ENCODE measurements at places on chromosomes 7 and 10.
A peak's percentile ranks its signal among the peaks of the same experiment; 100 is the strongest.

- DNase-seq = no peak
Observed at GRCh38 chr7:142413280-142414000, 155.6 kb upstream of the PRSS58 start.

DNA sequence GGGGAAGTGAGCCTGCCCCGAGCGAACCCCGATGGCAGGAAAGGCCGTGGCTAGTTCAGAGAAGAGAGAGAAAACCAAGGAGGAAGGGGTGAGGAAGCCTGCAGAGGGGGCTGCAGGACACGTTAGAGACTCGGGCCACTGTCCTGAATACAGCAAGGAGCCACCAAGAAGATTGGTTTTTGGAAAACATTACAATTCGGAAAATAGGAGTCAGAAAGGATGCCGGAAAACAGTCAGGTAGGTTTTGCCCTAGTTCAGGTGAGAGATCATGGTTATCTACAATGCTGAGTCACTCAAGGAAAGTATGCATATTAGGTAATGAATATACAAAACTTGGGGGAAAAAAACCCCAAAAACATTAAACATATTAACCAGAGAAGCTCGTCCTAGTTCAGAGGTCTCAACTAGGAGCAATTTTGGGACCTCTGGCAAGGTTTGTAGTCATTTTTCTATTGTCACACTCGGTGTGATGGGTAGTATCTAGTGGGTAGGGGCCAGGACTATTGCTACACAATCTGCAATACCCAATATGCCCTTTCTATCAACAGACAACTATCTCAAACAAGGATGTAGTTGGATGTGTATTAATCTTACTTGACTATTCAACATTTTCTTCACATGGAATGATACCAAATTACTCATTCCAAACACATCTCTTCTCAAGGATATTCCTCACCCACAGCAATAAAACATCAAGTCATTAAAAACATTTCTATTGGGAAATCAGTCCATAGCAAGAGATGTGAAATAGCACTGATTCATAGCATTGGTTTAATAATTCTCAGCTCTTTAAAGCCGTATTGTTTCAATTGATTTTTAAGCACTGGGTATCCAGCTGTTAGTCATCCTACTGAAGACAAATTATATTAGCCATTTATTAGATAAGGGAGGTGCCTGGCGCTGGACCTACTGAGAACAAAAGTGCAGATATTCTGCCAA, 74.4 kb upstream of the RSU1 start:
- DNase-seq = peak; percentile 40

- DNase-seq = no peak
Observed at GRCh38 chr7:157910446-157910845, 573.6 kb downstream of the DNAJB6 start.

DNA sequence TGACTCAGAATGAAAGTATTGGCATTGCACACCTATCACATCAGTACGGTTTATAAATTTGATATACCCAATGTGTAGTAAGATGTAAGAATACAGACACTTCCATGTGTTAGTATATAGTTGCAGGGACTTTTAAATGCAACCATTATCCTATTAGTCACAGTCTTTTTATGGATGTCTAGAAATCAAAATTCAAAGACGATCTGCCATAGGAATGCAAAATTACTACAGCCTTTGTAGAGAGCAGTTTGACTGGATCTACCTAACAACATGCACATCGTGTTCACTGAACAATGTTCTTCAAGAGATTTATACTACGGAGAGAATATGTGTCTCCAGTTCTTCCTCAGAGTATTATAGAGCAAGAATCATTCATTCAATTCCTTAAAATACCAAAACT, 317.3 kb upstream of the HGF start:
- no peak for DNase-seq

GRCh38 chr10:48464871-48465736, 139.8 kb downstream of the ARHGAP22 start:
- DNase-seq = no peak

DNA sequence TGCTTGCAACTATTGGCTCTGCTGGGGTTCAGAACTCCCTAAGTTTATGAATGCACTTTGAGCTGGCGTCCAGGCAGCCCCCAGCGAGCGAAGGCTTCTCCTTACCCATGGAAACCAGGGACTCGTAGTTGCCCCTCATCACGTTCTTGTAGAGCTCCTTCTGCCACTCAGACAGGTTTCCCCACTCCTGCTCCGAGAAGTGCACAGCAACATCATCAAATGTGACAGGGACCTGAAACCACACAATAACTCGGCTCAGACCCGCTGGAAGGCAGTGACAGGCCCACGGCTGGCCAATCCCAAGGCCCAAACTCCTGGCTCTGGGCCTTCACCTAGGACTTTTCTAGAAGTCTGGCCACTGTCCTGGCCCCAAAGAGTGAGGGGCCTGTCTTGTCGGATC, 6.9 kb downstream of the ZNF777 start:
- DNase-seq = no peak

DNA sequence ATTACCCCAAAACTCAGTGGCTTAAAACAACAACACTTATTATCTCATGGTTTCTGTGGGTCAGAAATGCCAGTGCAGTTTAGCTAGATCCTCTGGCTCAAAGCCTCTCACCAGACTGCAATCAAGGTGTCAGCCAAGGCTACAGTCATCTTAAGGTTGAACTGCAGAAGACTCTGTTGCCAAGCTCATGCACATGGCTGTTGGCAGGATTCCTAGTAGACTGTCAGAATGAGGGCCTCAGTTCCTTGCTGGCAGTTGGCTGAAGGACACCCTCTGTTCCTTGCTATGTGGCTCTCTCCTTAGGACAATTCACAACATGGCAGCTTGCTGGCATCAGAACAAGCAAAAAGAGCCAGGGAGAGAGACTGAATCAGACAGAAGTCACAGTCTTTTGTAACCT, 34.7 kb downstream of the TOMM7 start:
- no peak for DNase-seq

- DNase-seq = no peak
Observed at GRCh38 chr10:106706127-106706526, 458.4 kb downstream of the SORCS1 start.

GRCh38 chr7:121913947-121914675, 41.1 kb downstream of the PTPRZ1 start:
- DNase-seq = no peak

DNA sequence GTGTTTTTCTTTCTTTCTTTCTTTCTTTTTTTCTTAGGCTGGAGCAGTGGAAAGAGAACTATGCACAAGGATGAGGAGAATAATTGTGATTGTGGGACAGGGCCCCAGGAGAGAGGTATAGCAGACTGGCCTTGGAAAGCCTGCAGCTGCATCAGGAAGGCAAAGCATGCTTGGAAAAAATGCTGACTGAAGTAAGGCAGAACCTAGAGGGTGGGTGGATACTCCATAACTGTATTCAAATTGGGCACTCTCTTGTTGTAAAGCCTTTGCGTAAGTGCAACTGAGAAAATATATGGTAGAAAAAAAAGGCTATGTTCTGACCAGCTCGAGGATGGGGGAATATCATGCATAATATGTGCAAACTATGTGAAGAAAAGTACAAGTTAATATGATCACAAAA, 39.5 kb downstream of the PDK4 start:
- DNase-seq = no peak

DNA sequence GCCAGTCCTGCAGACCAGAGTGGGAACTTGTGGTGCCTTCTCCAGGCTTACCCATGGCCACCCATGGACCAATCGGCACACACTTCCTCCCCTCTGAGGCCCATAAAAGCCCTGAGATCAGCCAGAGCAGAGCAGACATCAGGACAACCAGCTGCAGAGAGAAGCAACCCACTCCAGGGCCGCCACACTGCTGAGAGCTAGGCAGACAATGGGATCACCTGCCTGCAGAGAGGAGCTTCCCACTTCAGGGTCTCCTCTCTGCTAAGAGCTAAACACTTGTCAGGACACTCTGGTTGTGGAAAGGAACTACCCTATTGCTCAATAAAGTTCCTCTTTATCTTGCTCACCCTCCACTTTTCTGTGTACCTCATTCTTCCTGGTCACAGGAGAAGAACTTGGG, 34.0 kb downstream of the C7orf25 start:
- DNase-seq = no peak

DNA sequence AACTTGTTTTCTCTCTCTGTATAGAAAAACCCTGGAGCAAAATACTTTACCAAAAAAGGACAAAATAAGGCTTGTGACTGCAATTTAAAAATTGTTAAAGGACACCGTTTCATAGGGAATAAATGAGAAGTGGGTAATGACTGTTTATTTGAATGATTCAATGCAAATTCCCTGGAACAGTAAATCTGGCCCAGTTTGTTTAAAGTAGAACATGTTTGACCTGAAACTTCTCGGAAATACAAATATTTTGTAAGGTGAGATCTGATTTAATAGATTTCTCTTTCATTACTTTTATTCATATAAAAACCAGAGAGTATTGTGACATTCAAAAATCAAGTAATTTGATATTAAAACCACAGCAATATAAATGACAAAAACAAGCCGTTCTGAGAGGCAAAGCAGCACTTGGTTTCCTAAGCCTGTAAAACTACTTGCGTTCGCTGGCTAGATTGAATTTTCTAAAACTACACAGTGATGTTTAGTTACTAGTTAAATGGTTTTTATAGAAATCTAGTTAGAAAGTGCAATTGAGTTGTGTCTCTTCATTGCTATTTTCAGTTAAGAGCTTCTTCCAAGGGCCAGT, 76.8 kb upstream of the PITRM1 start:
- DNase-seq = no peak

GRCh38 chr7:78019447-78020135, 221.0 kb downstream of the PHTF2 start:
- DNase-seq = peak; percentile 73

- no peak for DNase-seq
Observed at GRCh38 chr10:604716-605631, 84.5 kb downstream of the DIP2C start.

GRCh38 chr7:68980011-68980410, 618.3 kb upstream of the AUTS2 start:
- no peak for DNase-seq

GRCh38 chr10:129899276-129900130, 64.6 kb downstream of the EBF3 start:
- no peak for DNase-seq

DNA sequence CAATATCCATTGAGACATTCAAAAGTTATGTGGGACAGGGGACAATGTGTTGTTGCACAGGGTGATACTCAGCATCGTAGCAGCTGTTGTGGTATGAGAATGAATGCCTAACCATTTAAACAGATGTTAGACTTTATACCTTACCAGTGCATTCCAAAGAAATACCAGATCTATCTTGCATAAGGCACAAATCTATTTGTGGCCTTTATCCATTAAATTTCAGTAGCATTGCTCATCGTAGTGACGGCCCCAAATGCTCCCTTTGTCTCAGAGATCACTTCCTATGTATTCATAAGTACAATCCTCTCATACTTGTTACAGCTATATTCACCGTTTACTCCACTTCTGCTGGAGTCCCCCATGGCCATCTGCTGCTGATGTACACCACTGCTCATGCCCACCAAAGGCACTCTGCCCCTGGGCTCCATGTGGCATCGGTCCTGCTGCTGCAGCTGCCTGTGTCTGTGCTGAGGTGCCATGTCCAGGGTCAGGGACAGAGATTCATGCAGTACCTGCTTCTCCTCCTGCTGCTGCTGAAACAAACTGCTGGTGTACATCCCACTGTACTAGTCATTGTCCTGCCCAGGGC, 96.3 kb downstream of the CPED1 start:
- no peak for DNase-seq

- DNase-seq = peak; percentile 20
Observed at GRCh38 chr7:35681231-35682029, 13.5 kb downstream of the HERPUD2 start.

GRCh38 chr7:66697449-66698438, 42.8 kb upstream of the RABGEF1 start:
- no peak for DNase-seq

GRCh38 chr10:131635564-131636015, 265.2 kb upstream of the PPP2R2D start:
- DNase-seq = no peak

DNA sequence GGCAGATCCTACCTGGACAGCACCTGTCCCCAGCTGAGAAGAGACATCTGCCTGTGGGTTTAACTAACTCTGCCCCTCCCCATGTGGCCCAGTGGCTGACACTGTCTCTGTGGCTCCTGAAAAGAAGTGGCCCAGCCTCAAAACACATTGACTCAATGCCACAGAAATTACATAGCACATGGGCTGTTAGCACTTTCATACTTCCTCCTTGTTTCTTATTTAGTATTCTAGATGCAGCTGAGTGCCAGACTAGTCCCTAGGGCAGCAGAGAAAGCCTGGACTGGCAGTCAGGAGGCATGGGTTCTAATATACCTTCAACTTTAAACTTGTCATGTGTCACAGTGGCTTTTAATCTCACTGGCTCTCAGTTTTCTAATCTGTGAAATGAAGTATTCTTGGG, 171.0 kb downstream of the TRIL start:
- no peak for DNase-seq

- DNase-seq = no peak
Observed at GRCh38 chr7:100034871-100035510, 14.6 kb upstream of the ZSCAN21 start.

- no peak for DNase-seq
Observed at GRCh38 chr7:108565987-108566386, 3.5 kb downstream of the THAP5 start.

DNA sequence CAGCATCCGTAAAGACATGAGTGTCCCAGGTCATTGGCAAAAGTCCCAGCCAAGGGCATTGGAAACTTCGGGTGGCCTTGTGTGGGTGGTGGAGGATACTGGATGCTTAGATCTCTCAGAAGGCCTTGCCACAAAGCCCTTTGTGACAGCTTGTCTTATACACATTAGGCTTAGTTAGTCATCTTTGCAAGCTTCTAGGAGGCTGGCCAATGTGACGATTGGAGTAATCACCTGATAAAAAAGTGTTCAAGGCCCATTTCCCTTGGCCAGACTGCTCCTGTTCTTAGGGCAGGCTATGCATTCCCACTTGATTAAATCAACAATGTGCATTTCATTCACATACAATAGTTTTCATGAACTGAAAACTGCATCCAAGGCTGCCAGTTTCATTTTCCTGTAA, 26.9 kb downstream of the NPS start:
- DNase-seq = no peak

DNA sequence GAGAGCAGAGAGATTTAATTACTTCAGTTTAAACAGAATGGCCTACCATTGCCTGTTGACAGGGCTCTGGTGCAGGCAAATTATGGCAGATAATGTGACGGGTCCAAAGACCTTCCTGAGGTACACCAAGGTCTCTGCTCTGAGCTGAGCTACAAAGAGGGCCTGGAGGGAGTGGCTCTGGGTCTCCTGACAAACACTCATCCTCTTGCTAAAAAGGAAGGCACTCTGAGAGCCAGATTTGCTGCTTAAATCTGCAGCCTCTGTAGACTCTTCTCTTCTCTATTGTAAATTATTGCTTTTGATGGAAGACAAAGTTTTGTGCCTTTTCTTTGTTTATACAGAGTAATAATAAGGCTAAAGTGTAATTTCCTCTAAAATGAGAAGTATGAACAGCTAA, 529.5 kb upstream of the FZD8 start:
- DNase-seq = no peak

DNA sequence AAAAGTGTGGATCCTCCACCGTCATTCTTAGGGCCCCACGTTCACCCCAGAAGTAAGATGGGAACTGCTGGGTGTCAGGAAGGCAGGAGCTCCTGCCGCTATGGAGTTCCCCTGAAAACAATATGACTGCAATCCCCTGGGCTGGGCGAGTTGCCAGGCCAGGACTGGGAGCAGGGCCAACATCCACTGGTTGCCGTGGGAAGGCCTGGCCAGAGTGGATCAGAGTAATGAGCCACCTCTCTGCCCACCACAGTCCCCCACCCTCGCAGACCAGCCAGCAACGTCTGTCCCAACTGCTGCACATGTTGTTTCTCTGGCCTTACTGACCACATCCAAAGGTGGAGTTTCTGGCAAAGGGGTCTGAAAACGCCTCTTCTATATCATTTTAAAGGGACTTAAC, 86.6 kb downstream of the STRA8 start:
- DNase-seq = no peak

- no peak for DNase-seq
Observed at GRCh38 chr7:105097619-105098018, 83.6 kb downstream of the KMT2E start.
